Muscle of arm (tissue), 14 donors: ENCODE measurements at places on chromosomes 5 and 9.

DNA sequence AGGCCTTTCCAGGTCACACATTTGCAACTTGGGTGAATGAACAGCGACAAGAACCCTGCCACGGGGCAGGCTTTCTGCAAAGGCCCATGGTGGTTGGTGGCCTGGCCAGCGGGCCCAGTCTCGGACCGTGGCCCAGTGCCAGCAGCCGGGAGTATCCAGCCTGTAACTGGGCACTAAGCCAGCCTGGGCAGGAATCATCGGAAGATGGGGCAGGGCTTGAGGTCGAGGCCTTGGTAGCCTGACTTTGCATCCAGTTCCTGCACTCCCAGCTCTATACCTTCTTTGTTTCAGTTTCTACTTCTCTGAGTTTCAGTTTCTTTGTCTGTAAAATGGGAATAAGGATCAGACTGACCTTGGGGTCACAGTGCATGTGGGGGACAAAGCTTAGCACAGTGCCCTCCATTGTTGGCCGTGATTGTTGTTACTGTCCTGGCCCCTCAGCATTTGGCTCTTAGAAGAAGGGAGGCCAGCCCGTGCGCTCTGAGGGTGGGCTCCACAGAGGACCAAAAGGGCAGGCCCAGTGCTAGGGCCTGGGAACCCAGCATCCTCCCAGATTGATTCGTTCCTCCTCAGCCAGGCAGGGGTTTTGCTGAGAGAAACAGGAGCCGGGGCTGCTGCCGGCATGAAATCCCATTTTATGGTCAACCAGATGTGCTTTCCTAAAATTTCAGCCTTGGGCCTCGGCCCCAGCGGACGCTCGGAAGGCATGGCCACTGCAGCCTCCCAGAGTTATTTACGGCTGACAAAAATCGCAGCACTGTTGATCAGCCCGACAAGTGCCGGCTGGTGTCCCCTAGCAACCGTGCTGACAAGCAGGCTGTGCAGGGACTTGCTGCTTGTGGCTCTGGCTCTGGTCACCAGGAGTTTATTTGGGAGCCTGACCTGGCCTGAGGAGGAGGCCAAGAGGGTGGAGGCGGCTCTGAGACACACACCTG, 43.6 kb downstream of the JADE2 start:
- no peak for DNase-seq

GRCh38 chr5:135194573-135195269, 160.7 kb upstream of the PITX1 start:
- DNase-seq, result peak; percentile 49

DNA sequence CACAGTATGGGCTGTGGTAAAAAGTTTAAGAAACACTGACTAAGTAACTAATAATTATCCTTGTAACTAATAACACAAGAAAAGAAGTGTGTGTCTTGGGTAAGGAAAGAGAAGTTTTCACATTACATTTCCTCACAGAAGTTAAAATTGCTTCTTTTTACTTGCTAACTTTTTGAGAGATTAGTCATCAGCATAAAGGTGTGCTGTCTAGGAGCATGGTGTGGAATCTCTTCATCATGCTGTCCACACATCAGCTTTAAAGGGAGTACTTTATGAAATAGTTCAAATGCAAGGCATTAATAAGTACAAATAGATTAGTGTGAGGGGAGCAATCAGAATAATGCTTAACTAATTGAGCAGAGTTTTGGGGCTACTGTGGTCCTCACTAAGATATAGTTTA, 29.8 kb downstream of the WDR36 start:
- no peak for DNase-seq

DNA sequence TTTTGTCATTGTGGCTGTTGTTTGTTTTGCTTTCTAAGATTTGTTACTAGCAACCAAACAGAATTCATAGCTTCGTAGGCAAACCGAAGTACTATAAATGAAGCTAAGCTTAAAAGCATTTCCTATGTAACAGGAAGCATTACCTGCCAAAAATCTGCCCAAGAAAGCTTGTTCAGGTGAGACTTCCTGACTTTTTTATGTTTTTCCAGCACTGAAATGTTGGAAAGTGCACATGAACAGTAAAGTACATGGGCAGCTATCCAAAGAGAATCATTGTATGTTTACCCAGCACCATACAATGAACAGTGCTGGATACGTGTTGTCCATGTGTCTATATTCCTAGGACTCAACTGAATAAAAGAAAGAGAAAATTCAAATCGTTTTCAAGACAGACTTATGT, 247.1 kb downstream of the NFIB start:
- DNase-seq, result no peak

DNA sequence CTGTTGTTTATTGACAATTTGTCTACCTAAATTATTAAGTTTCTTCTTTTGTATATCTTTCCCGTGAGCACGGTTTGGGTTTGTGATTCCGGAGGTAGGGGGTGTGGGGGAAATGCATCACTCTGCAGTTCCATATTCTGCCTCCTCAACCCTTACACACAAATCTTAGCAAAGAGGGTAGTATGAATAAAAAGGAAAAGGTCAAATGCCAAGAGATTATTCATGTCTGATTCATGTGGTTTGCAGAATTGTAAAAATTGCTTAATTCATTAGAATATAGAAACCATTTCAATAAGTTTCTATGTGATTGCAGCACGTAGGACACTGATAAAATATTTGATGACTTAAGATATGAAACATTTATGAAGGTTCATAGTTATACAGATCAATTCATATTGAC, 601.9 kb downstream of the SEMA5A start:
- DNase-seq, result no peak

- DNase-seq, result no peak
Observed at GRCh38 chr9:131279863-131280570, 3.7 kb upstream of the FAM78A start.

GRCh38 chr5:109656829-109657228, 32.9 kb upstream of the MAN2A1 start:
- DNase-seq, result no peak

DNA sequence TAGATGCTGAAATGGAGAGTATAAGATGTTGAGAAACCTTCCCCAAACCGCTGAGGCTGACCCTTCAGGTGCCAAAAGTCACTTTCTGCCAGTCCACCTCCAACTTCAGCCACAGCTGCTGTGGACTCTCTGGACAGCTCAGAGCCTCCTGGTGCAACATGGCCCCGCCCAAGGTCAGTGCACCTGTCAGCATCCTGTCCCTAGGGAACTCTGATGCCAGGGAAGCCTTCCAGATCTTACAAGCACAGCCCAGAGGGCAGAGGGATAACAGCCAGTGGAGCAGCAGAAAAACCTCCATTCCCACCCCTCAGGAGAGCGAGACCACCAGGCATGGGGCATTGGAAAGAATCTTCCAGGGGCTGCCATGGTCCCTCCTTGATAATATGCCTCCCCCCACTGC, 10.5 kb upstream of the PTGES2 start:
- no peak for DNase-seq

DNA sequence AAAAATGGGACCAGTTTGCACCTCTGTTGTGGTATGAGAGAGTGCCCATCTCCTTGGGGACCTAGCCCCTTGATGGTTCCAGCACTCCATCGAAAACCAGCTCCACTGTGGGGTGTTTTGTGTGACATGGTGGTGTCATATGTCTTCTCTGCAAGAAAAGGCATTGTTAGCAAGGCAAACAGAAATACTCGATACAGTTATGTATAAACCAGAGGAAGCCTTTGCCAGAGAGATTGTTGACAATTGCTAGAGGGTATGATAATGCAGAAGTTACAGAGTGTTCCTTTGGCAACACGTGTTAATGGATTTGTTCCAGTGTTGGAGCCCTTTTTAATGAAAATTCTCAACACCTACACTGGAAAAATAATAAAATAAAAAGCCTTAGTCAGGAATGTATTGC, 270.4 kb upstream of the DMRT1 start:
- no peak for DNase-seq

GRCh38 chr9:28747351-28747985, 1174.2 kb upstream of the C9orf72 start:
- DNase-seq, result peak; percentile 18

GRCh38 chr9:132585954-132586829, 3.8 kb downstream of the BARHL1 start:
- no peak for DNase-seq

- no peak for DNase-seq
Observed at GRCh38 chr9:84808416-84808815, 138.9 kb downstream of the NTRK2 start.

GRCh38 chr9:136084063-136084944, 10.8 kb downstream of the NACC2 start:
- no peak for DNase-seq
